ENCODE measurements at places on chromosomes 7 and 10.

DNA sequence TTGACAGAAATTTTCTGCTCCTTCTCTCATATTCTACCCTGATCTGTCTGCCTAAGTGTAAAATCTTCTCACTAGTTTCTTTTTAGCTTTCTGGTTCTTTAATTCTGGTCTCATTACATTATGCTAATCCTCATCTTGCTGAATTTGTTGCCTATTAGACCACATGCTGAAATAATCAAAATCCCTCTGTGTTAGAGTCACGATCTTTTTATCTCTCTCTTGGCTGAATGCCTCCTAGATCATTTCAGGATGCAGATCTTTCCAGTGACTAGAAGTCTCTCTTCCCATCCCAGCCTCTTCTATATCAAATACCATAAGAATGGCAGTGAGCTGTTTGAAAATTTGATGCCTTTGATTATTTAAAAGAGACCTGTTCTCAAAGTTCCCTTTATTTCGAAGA, 661.9 kb downstream of the SORCS1 start:
- no peak for DNase-seq

DNA sequence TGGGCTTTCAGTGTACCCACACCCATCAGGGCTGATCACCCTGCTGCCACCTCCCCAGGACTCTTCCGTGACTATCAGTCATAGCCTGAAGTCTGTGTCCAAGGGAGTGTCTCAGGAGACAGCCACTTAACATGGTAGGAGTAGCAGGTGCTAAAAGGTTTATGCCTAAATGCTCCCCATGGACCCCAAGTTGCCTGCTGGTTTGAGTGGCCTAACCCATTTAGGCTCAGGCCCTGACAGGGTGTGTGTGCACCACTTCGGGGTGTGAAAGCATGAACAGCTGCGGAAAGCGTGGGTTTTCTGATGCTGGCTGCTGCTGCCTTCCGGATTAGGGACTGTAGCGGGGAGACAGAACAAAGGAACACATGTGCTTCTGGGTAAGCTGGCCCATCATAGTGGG, 93.2 kb upstream of the SAMD8 start:
- no peak for DNase-seq

- DNase-seq, result no peak
Measured at GRCh38 chr10:126170371-126170770, 217.9 kb downstream of the ADAM12 start.

GRCh38 chr7:142380069-142380468, 122.2 kb upstream of the PRSS58 start:
- no peak for DNase-seq

DNA sequence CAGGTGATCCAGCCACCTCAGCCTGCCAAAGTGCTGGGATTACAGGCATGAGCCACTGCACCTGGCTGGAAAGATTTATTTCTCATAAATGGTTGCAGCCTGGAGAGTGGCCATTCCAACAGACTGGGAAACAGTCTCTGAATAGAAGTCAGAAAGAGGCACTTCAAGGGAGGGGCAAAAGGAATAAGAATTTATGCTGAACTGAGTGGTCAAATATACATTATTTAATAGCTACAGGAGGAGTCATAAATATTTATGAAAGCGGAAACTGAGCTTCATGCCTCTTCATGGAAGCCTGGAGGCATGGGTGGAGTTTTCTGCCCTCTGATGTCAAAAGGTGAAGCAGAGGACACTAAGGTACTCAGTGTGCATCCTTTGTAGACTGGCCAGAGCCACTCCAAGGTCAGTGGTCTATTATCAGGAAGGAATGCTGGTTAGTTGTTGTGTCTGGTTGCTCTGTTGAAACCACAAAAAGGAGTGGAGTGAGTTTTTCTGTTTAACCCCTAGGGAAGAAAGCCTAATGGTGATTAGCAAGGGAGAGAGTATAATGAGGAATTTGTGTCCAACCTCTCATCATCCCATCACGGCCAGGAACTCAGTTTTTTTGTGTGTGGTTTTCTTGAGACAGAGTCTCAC, 9.3 kb upstream of the NRBF2 start:
- DNase-seq, result no peak

DNA sequence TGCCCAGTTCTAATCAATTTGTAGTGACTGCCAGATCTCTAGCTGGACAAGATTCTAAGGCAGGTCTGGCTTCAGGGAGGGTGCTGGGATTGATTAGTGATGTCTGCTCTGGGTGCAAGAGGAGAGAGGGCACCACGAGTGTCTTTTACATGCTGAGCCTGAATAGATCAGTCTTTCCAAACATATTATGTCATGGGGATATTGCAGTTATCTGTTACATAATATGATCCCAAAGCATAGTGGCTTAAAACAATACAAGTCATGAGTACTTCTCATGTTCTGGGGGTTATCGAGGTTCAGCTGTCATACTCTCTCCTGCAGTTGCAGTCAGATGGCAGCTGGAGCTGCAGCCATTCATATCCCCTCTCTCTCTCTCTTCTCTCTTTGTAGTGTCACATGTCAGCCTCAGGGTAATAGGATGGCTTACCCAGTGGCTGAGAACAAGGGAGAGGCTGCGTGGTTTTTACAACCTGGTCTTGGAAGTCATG, 26.0 kb downstream of the SLC29A3 start:
- DNase-seq, result no peak

DNA sequence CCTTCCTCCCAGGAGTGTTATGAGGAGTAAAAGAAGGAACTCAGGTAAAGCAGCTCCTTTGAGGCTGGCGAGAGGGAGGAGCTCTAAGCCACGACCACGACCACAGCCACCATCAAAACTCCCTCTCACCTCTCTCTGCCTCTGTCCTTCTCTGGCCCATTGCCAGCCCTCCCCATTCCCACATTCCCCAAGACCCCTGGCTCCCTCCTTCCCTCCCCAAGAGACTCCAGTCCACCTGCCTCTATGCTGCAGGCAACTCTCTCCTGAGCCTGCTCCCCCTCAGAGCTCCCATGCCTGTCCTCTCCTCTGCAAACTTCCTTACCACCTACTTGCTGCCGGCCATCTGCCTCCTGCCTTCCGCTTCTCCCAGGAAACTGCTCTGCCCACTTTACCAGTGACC, 9.5 kb downstream of the SLIT1 start:
- DNase-seq, result no peak

- peak; percentile 56 for DNase-seq
Measured at GRCh38 chr7:24866004-24866615, 108.8 kb upstream of the GSDME start.

DNA sequence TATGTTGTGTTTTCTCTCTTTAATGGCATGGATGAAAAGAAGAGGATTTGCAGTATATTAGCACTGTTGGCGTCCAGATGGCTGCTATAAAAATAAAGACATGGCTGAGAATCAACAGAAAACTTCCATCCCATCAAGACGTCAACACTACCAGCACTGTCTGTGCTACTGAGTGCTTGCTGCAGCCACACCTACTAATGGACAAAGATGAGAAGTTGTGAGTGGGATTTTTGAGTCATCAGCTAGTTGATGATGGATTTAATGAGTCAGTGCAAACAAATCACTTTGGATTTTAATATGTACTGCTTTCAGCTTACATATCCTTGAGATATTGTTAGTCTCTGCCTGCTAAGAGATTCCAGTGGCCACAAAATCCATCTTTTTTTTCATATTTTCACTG, 631.0 kb upstream of the ANKRD30A start:
- DNase-seq, result no peak

GRCh38 chr10:114547514-114547913, 110.6 kb downstream of the ABLIM1 start:
- DNase-seq, result peak; percentile 44

GRCh38 chr10:86662186-86663045, 5.9 kb upstream of the LDB3 start:
- no peak for DNase-seq

DNA sequence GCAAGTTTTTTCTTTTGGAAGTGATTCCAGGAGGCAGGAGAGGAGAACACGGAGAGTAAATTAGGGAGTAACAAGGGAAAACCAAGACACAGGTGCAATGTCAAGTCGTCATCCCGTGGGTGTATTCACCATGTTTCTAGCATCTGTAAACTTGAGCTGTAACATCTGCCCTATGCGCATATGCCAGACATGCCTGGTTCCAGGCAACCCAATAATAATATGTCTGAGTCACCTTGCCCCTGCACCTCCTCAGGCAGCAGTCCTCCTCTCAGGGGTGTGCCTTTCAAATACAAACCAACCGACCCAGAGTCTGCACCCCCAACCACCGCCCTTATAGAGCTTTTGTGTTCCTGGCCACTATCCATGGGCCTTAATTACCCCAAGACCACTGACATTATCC, 107.0 kb upstream of the PDE1C start:
- DNase-seq, result no peak

GRCh38 chr10:78413076-78414055, 379.7 kb downstream of the RPS24 start:
- DNase-seq, result no peak

- no peak for DNase-seq
Measured at GRCh38 chr10:26534384-26534783, 96.2 kb downstream of the APBB1IP start.

DNA sequence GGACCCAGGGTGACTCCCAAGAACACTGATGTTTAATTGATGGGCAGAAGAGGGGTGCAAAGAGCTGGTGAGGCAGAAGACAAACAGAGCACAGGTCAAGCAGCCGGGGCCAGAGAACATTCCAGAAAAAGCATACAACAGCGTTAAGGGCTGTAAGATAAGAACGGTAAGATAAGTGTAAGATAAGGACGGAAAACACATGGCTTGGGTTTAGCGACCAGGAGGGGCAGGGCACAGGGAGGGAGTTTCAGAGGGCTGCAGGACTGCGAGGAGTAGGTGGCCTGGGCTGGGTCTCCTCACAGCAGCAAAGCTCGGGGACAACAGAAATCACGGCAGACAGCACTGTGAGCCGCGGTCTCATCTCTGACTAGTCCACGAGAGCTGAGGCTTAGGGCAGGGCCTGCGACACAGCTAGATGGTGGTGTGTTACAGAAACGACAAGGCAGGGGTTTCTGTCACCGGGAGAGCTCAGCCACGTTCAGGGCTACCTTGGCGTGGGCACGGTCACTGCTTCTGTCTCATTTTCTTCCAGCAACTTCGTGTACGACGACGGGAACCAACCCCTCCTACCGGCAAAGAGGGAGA, 24.6 kb downstream of the BRI3 start:
- DNase-seq, result no peak

DNA sequence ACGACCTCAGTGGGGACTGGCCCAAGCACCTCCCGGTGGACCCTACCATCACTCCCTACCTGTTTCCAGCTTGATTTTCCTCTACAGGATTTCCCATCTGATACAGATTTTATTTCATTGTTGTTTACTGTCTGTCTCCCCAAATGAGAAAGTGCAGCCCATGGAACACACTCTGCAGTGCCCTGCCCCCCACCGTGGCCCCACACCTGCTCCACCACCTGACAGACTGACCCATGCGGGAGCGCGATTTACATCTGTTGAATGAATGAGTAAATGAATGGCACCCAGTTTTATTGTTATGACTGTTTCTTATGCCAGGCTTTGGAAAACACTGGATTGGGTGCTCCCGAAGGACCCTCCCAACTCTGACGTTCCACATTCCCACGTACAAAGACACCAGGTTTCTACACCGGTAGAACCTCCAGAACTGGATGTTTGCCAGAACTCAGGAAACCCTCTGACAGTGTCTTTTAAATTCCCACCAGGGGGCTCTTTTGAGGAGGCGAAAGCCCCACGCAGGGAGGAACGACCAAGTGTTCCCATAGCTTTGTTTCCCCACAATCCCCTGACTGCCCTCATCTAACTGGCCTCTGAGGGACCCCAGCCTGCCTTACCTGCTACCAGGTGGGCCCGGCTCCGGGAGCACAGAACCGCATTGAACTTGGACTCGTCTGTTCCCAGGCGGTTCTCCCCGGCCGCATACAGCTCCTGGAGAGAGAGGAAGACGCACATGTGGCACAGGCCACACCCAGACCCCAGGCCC, 29.0 kb downstream of the PLAC9 start:
- DNase-seq, result no peak

DNA sequence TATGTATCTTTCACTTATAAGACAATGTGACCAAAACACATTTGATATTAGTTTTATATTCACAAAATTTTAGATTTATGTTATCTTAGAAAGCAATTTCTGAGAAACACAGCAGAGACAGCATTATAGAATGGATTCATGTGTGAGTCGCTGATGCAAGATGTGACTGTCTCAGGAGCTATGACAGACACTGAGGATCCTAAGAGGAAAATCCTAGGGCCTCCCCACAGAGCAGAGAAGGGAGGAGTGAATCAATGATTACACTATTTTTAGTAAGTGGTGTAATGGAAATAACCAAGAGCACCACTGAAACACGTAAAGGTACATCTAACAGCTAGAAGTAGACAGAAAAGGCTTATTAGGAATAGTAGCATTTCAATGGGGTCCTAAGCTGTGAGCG, 204.0 kb upstream of the PTN start:
- no peak for DNase-seq

- no peak for DNase-seq
Measured at GRCh38 chr7:21352540-21353387, 75.1 kb upstream of the SP4 start.

- no peak for DNase-seq
Measured at GRCh38 chr10:110263164-110263563, 41.6 kb downstream of the SMNDC1 start.

- no peak for DNase-seq
Measured at GRCh38 chr10:130516141-130516735, 380.0 kb downstream of the GLRX3 start.

DNA sequence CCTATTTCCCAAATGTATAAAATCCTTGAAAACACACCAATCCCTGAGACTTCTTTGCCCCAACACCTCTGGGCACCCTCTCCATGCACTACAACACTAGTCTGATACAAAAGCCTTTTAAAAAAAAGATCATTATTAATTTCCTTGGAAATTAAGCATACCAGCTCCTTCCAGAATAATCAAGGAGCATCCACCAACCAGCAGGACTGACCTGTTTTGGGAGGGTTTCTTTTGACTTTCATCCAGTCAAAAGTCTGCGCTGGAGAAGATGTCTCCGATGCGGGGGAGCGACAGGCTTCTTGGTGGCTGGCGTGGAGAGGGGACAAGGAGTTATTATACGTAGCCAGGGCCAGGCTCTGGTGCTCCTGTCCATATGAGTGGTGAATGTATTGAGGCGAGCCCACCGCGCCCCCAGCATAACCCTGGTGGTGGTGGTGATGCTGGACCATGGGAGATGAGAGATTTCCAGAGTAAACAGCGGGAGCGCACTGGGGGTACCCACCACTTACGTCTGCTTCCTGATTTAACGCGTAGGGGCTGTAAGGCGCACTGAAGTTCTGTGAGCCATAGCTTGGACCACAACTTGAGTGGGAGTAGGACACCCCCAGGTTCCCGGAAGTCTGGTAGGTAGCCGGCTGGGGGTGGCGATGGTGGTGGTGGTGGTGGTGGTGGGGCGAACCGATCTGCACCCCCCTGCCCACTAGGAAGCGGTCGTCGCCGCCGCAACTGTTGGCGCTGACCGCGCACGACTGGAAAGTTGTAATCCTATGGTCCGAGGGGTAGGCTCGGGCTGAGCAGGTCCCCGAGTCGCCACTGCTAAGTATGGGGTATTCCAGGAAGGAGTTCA, 527 bp downstream of the HOXA1 start:
- DNase-seq, result peak; percentile 43

DNA sequence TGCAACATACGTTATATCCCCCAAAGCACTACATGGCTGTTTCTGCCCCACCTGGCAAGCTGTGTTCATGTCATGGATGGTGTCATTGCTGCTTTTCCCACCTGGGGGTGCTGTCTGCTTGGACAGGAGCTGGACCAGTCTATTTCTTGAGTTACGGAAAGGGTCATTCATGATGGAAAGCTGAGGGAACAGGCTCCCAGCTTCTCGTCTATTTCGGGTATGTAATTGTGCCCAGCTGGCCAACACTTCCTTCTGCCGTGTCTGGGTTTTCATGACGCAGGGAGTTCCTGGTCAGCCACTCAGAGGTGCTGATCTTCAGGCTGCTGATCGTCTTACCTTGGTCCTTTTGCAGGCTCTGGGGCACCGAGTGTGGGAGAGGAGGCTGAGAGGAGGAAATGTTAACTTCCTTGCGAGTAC, 8.6 kb downstream of the BTBD16 start:
- DNase-seq, result no peak
